ENCODE measurements at places on chromosomes 6 and 20.
A peak's percentile ranks its signal among the peaks of the same experiment; 100 is the strongest.

DNA sequence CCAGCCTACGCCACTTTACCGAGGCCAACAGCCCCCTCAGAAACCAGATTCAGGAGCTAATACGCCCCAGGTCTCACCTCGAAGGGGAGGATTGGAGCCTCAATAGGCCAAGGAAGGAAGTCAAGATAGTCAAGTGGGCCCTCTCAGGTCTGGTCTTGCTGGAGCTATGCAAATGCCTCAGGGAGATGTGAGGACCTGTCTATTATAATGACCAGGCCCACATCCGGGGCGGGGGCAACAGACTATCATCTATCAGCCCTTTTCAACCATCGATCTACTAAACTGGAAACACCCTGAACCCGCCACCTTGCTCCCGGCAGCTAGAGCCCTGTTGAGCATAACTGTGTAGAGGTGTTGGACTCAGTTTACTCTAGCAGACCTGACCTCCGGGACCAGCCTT is 12.7 kb upstream of the GSTA3 start:
- DNase-seq, result no peak

DNA sequence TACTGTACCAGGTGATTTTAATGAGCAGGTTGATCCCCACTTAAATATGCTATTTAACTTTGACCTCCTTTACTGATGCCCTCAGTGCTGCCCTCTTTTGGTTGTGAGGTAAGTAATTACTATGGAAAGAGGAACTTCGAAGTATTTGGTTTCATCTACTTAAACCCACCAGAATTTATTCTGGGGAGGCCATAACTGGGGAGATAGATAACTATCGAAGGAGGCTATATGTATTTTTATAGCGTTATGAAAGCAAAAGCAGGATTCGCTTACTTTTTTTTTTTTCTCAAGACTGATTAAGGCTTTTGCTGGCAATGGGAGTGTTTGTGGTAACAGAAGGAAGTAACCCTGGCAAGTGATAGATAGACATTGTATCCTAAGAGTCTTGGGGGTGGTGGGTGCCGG is 168.9 kb upstream of the CENPW start:
- DNase-seq, result no peak

- DNase-seq, result no peak
These were observed 51.2 kb downstream of the C6orf52 start for GRCh38 chr6:10643201-10643651.

DNA sequence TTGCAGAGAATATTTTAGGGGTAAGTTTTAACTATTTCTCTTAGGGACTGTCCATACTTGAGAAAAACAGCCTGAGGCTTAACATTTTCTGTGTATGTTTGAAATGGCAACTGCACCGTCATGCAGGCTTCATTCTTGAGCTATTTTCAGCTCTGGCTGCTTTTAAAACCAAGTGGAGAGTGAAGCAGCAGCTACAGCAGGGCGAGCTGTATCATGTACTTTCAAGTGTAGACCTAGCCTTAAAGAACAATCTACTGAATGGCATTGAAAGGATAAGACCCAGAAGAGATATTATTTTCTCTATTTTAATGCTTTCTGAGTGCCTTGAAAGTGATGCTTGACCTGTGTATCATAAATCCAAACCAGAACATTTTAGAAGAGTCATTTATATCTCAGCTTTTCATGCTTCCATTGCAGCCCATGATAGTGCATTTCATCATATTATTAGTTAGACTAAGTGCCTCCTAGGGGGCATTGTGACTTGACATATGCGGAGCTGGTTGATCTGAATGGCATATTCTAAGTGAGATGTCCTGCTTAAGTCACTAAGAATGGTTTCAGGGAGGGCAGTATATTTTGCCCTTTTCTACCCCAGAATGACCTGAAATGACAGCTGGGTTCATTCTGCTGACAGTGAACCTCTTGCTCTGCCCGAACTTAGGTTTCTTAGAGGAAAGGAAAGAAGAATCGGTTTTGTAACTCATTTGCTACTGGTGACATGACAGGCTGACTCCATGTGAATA is 85.3 kb downstream of the NKAIN2 start:
- DNase-seq, result no peak

GRCh38 chr20:17431621-17432364 is 99.4 kb downstream of the BFSP1 start:
- peak; percentile 18 for DNase-seq

DNA sequence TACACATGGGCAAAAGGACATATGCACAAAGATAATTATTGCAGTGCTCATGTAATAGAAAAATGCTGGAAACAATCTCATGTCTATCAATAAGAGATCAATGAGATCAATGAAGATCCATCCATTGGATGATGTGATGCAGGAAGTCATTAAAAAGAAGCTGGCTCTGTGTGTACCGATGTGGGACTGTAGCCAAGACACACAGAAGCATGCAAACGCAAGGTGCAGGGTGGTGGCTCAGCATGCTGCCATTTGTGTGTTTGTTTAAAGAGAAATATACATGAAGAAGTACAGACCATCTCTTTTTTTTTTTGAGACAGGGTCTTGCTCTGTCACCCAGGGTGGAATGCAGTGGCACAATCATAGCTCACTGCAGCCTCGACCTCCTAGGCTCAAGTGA is 33.1 kb upstream of the KCNB1 start:
- DNase-seq, result no peak

- no peak for DNase-seq
These were observed 619 bp downstream of the DAAM2 start for GRCh38 chr6:39792540-39793450.

- no peak for DNase-seq
These were observed 87.8 kb upstream of the EXOC2 start for GRCh38 chr6:780706-781105.

- DNase-seq, result no peak
These were observed 110.1 kb upstream of the JAG1 start for GRCh38 chr20:10783707-10784553.

DNA sequence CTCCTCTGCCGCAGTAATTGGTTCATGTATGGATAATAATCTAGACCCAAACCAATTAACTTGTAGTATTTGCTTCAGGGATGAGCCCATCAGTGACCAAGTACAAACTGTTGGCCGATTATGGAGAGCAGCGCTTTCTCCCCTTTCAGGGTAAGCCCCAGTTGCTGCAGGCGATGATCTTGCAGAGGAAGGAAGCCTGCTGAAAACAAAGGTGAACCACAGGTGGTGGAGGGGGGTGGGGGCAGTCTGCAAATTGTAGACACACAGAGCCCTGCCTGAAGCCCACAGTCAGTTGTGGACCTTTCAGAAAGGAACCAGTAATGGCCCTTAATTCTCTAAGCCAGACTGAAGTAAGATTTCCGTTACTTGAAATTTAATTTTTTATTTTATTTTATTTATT is 167.9 kb upstream of the JARID2 start:
- no peak for DNase-seq

GRCh38 chr6:133568970-133569889 is 319.7 kb upstream of the TCF21 start:
- DNase-seq, result no peak

GRCh38 chr20:57032847-57033246 is 233.6 kb downstream of the BMP7 start:
- no peak for DNase-seq

Data from stimulated activated CD8-positive, alpha-beta memory T cell treated with anti-CD3 and anti-CD28 coated beads, Interleukin-7, amount 100 ng/mL, for 24 hours (primary cell).